ENCODE measurements at places on chromosomes 6 and 20. TPM values are rescaled to one million over a fixed set of nuclear protein-coding genes. Genes with fewer than 3 reads are reported as not detected.
A peak's percentile ranks its signal among the peaks of the same experiment; 100 is the strongest.

The SPTLC3 gene
- total RNA-seq, result 3.8 TPM

The RALY gene
- 147 TPM for total RNA-seq

The VNN1 gene
- 0.71 TPM for total RNA-seq

The ZC2HC1B gene
- total RNA-seq, result not detected

The FNDC11 gene
- 1.8 TPM for total RNA-seq

The AKIRIN2 gene
- 16.7 TPM for total RNA-seq

The NKX2-2 gene
- total RNA-seq, result 4.4 TPM

The BMP7 gene
- total RNA-seq, result 7.8 TPM

The ZNF165 gene
- 0.09 TPM for total RNA-seq

The BNIP5 gene
- not detected for total RNA-seq

The STMND1 gene
- total RNA-seq, result 0.22 TPM

The CDH26 gene
- not detected for total RNA-seq

GRCh38 chr6:164294047-164294784 lies 879.7 kb downstream of the QKI start:
- DNase-seq, result no peak

- DNase-seq, result peak; percentile 4
These were observed 938 bp downstream of the WRNIP1 start for GRCh38 chr6:2765896-2766766.

DNA sequence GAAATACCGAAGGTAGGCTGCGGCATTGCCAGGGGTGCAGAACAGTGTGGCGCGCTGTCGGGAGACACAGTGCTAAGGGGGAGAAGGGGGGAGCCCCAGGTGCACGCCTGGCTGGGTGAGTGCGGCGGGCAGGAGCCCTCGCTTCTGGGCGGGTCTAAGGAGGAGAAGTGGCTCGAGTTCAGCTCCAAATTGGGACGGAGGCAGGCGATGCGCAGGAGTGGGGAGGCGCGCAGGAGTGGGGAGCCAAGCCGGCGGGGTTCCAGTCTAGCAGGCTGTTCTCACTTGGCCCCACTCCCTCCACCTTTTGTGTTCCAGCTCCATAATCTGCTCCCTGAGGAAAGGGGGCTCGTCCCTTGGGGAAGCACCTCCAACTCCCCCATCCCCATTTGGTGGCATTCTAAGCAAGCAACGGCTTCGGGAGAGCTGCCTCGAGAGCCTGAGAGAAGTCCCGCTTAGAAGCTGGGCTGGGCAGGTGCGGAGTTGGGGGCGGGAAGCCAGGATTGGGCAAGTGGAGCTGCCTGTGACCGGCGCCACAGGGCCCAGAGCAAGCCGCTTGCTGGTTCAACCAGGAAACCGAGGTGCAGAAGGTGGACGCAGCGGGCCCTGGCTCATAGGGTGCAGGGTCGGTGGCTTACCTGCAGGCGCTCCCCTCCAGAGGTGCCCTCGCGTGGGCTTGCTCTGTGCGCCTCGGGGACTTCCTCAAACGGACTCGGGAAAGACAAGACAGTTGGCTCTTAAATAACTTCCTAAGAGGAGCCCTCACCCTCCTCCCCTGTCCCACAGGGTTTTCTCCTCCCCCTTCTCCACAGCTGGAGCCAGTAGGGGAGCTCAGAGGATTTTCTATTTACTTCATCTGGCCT lies at the start of gene F13A1:
Gene F13A1 (minus strand): TSS at position 711 of the 860 bp plus-strand sequence. CDS start 1,998 bp downstream, outside the sequence.
- no peak for DNase-seq

GRCh38 chr6:66226109-66226508 lies 519.1 kb upstream of the EYS start:
- no peak for DNase-seq

- no peak for DNase-seq
These were observed 42.0 kb upstream of the ASIP start for GRCh38 chr20:34199183-34199582.

- peak; percentile 51 for DNase-seq
These were observed 16.9 kb upstream of the PTCRA start for GRCh38 chr6:42898891-42899361.

DNA sequence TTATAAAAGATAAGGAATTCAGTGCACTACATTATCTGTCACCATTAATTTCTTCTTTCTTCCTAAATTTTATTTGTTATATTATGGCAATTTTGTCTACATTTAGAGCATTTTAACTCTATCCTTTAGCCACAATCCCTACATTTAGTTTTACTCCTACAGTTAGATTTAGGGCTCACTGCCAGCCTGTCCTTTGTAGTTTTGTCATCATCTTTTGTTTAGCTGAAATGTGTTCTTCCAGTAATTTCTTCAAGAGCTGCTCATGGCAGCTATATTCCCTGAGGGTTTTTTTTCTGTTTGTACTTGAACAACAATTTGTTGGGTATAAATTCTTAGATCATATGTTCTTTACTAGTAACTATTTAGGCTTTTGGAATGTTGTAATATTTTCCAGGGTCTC lies 72.7 kb upstream of the B3GAT2 start:
- no peak for DNase-seq

DNA sequence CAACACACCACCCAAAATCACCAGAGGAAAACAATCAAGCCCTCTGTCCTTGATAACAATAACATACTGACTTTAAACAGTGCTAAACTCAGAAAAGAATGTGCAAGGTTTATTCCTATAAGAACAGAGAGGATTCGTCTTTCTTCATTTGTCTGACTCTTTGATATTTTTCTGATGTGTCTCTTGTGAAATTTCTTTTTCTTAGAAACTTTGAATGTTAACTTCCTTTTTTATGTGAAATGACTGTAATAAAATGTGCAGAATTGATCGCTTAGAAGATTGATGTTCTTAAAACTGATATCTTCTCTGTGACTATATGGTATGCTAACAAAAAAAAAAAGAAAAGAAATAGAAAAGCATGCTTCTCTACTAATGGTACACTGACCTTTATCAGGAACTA lies 947.4 kb upstream of the CITED2 start:
- DNase-seq, result no peak

DNA sequence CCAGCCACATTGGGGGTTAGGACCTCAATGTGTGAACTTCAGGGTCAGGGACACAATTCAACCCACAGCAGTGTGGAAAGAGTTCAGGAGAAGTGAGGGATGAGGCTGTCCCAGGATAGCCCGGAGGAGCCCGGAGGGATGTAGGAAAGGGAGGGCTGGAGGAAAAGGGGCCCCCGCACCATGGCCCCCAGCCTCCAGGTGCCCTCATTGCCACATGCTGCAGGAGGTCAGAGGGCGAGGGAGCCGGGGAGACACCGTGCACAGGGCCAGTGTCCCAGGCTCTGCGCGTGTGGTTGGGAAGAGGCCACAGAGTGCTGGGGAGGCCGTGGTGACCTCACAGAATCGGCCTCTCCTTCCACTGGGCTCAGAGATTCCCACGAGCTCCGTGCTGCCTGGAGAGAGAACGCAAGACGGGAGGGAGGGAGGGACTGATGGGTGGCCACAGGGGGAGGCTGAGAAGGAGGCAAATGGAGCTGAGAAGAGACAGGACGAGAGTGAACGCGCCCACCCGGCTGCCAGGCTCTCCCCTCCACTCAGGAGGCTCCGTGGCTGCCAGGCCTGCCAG lies 215.1 kb downstream of the DLL1 start:
- no peak for DNase-seq

DNA sequence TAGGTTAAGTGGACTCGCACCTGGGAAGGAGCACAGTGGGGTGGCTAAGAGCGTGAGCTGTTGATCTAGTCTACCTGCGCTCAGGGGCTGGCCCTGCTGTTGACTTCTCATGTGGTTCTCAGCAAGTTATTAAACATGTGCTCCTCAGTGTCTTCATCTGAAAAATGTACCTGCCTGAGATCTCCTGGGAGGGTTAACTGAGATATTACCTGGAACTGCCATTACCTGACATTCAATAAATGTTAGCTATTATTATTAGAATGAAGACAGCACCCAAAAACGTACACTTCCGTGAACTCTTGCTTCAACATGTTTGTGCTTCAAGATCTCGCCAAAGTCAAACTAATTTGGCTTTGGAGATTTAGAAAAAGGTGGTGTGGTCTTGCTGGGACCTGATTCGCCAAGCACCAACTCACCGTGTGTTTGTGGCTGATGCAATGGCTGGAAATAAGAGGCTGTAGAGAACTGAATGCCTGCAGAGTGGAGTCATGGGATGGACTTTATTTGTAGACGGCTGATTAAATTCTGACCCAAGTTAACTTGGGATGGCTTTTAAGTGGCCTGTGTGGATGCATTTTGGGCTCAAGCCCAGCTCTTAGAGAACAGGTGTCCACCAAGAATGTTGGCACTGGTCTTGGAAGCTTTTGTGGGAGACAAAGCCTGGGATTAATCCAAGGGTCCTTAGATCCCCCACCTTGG lies 692.9 kb downstream of the QKI start:
- DNase-seq, result peak; percentile 6

GRCh38 chr6:118263921-118264486 lies 284.1 kb upstream of the PLN start:
- DNase-seq, result no peak

DNA sequence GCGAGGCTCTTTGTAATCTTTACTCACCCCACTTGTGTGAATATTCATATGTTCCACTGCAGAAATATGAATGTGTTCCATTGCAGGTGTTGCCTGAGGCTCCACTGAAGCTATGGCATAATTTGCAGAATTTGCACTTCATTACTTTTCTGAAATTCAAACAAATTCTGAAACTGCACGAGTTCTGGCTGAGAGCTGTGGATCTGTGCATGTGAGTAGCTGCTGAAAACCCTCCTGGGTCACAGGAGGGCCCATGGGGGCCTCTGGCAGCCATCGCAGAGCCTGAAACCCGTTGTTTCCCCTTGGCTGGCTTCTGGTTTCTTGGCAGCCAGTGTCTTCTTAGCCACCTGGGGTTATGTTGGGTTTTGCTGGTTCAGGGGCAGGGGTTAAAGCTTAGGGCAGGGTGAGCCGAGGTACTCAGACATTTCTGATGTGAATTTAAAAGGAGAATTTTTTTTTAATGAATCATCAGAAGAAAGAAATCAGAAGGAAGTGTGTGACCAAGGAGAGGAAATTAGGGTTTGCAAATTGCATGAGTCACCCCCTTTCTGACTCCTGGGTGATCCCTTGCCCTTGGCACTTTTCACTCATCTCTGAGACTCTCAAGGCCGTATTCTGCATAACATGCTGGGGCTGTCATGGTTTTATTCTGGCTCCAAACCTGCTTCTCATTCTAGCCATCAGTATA lies 40.6 kb downstream of the TOX2 start:
- peak; percentile 99 for DNase-seq

DNA sequence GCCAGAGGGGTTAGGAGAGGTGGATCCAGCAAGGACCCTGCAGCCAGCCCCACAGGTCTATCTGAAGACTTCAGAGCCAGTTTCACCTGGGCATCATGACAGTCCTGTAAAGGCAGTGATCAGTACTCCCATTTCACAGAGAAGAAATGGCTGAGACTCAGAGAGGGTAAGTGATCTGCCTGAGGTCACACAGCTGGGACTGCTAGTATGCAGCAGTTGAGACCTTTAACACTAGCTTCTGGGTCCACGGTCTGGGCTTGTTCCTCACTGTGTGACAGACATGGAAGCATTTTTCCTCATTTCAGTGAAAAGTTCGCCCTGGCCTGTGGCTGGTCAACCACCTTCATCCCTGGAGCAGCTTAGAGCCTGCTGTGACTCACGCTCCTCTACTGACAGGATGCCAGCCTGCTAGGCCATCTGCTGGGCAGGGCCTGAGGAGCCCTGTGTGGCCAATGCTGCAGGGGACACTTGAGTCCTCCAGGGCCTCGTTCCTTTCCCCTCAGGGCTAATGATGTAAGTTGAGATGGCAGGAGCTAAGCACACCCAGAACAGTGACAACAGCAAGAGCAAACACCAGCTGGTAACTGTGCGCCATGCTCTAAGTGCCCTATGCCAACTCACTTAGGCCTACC lies 192.0 kb downstream of the LRFN2 start:
- DNase-seq, result peak; percentile 4

GRCh38 chr6:168596344-168596743 lies 155.4 kb downstream of the SMOC2 start:
- DNase-seq, result no peak

DNA sequence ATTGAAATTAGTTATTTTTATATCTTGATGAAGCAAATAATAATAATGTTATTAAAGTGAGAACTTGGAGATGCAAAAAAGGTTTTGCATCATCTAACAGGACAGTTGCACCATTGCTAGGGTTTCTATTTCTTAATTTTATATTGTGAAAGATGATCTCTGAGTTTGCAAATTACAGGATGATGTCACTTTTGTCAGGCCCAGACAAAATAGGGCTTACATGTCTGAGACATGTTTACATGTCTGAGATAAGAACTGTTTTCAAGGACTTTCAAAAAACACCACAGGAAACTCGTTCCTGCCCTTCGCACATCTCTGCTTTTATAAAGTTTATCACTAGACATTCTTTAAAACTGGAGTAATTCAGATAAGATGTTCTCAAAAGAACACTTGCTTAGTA lies 1075.8 kb upstream of the MANEA start:
- no peak for DNase-seq

DNA sequence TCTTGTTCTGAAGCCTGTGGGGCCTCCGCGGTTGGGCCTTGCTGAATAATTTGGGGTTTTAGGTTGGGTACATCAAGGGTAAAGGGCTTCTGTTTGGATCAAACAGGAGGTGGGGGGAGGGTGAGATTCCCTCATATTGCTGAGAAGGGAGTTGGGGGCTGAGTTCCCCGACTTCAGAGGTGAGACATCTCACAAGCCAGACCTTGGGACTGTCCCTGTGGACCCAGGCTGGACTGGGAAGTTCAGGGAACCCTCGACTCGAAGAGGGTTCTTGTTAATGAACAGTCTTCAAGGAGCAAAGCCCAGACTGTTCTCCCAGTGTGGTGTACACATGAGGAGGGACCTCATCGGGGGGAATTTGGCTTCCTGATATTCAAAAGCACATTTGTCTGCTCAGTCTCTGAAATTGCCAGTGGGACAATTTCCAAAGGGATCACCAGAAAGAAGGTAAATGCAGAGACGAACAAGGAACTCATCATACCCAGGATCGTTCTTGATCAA lies 118.5 kb downstream of the SYCP2 start:
- no peak for DNase-seq

- no peak for DNase-seq
These were observed 19.8 kb downstream of the ABCF1 start for GRCh38 chr6:30591008-30591407.

DNA sequence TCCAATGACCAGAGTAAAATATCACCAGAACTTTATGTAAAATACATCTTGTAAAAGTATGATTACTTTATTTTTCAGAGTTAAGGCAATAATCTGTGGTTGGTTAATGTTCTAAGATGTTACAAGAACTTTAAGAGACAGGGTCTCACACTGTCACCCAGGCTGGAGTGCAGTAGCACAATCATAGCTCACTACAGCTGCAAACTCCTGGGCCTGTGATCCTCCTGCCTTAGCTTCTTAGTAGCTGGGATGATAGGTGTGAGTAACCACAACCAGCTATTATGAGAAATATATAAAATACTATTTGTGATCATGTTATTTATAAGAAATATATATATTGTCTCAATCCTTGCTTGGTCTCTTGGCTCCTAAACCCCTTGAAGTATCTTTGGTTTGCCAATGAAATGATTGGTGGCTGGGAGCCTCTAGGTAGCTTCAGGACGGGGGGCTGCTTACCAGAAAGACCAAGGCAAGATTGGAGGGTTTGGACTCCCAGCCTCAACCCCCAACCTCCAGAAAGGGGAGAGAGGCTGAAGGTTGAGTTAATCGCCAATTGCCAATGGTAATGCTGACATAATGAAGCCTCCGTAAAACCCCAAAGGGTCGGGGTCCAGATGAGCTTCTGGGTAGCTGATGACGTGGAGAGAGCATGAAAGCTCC lies 15.4 kb downstream of the SOD2 start:
- DNase-seq, result no peak

GRCh38 chr20:3616250-3616649 lies 46.9 kb downstream of the GFRA4 start:
- peak; percentile 62 for DNase-seq
